H1 (cell line): ENCODE measurements at places on chromosomes 13 and 19. TPM values are rescaled to one million over a fixed set of nuclear protein-coding genes. Genes with fewer than 3 reads are reported as not detected.

FFAR2 gene
- total RNA-seq, result not detected in 2 replicates

RFPL4AL1 gene
- total RNA-seq, result not detected in 2 replicates

C5AR1 gene
- total RNA-seq, result 0.21 TPM in 1 of 2 replicates, not detected in the other

ZNF586 gene
- 14.5 and 15.5 TPM in 2 replicates for total RNA-seq

TRPM4 gene
- 11.3 and 12.6 TPM in 2 replicates for total RNA-seq

PABPC3 gene
- total RNA-seq, result 0.48 TPM in 2 replicates

UBA52 gene
- 1,331 and 1,340 TPM in 2 replicates for total RNA-seq
